GM19239 (cell line): ENCODE measurements at places on chromosomes 4 and X.

GRCh38 chr4:104492183-104492771, 2.4 kb downstream of the CXXC4 start:
- DNase-seq: no peak

DNA sequence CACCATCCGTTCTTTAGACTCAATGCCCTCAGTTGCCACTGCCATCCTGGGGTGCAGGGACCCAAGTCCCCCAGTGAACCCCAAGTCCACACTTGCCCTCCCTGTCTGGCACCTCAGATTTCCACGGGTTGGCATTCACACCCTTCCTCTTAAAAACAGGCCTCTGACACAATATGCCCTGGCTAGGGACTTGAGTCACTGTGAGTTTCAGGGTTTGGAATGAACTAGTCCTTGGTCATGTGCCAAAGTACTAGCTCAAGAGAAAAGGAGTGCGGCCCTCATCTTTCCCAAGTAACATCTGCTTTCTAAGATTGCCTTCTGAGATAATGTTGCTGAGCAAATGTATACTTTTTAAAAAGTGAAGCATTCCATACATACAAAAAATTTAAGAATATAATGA, 134.0 kb downstream of the MID1 start:
- DNase-seq: no peak

DNA sequence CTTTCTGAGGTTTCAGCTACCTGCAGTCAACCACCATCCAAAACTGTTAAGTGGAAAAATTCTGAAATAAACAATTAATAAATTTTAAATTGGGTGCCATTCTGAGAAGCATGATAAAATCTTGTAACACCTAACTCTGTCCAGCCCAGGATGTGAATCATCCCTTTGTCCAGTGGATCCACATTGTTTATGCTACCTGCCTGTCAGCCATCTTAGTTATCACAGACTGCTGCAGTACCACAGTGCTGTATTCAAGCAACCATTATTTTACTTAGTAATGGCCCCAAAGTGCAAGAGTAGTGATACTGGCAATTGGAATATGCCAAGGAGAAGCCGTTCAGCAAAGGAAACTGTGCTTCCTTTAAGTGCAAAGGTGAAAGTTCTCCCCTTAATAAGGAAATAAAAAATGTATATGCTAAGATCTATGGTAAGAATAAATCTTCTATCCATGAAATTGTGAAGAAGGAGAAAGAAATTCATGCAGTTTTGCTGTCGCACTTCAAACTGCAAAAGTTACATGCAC, 20.6 kb downstream of the CAMK2D start:
- DNase-seq: no peak

GRCh38 chrX:24298191-24298590, 15.7 kb downstream of the SUPT20HL2 start:
- DNase-seq: no peak

GRCh38 chr4:178082906-178083305, 640.7 kb upstream of the AGA start:
- no peak for DNase-seq

DNA sequence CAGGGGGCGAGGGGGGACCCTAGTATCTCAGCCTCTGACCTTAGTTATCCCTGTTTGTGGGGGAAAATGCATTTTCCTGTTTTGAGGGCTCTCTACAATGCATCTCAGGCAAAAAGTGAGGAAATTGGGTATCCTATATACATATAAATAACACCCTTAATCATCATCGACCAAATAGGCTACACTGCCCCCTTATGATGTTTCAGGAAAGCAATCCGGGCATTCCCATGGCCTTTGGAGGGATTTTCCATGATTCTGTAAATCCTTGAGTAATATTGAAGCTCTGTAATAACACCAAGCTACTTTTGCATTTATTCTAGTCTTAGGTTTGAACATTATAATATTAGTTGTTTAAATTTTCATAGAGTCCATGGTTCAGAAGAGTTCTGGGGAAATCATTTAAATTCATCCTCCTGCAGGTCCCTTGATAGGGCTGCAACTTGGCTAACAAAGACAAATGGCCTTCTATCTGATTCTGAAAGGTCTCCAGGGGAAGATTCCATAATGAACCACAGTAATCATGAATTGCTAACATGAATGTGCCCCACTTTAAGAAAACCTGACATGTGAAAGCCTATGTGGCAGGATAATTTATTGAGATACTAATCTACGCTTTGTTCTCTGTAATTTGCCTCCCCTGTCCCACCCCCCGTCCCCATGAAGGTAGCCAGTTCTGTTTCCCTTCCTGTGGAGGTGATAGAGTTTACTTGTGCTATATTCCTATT, 91.5 kb upstream of the SCOC start:
- no peak for DNase-seq

DNA sequence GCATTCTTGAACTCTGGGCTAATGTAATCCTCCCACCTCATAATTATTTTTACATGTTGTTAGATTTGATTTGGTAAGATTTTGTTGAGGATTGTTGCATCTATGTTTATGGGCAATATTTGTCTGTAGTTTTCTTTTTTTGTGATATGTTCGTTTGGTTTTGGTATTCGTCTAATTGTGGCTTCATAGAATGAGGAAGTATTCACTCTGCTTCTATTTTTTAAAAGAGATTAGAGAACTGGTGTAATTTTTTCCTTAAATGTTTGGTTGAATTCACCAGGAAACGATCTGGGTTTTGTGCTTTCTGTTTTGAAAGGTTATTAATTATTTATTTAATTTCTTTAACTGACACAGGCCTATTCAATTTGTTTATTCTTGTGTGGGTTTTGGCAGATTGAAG, 161.2 kb upstream of the NUDT6 start:
- DNase-seq: no peak

DNA sequence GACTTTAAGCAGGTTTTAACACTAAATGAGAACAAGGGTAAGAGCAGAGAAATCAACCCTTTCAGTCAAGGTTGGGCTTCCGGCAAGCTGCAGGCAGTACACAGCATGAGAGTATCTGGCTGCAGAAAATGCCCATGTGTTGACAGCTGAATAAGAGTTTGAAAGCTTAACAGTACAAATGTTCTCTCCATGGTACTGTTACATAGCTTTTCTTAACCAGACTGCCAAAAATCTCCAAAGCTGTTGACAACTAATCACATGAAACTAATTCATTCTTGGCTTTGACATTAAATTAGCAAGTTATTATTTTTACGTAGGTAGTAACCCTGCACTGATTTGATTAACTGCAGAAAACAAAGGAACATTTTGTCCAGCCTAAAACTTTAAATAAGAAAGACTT, 153.5 kb downstream of the SLC10A7 start:
- DNase-seq: no peak

DNA sequence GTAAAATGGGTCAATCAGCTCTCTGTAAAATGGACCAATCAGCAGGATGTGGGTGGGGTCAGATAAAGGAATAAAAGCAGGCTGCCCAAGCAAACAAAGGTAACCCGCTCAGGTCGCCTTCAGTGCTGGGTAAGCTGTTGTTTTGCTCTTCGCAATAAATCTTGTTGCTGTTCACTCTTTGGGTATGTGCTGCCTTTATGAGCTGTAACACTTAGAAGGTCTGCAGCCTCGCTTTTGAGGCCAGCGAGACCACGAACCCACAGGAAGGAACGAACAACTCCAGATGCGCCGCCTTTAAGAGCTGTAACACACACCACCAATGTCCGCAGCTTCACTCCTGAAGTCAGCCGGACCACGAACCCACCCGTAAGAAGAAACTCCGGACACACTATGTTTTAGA, 11.5 kb upstream of the CAMK2D start:
- no peak for DNase-seq
